ENCODE measurements at places on chromosomes 11 and 22. TPM values are rescaled to one million over a fixed set of nuclear protein-coding genes. Genes with fewer than 3 reads are reported as not detected.

Gene BATF2
- polyA plus RNA-seq = 2.6 TPM

Gene POU2AF2
- 0.89 TPM for polyA plus RNA-seq

Gene KRTAP5-11
- polyA plus RNA-seq = not detected

Gene SLC43A1
- polyA plus RNA-seq = 23.4 TPM

Gene CHCHD10
- 68.1 TPM for polyA plus RNA-seq

Gene CYTH4
- polyA plus RNA-seq = 0.24 TPM

Gene C1QTNF4
- 0.50 TPM for polyA plus RNA-seq

Gene SERHL2
- polyA plus RNA-seq = 3.3 TPM

Gene OR5B21
- not detected for polyA plus RNA-seq

Gene C1QTNF5
- polyA plus RNA-seq = 23.6 TPM

Gene MUC5AC
- polyA plus RNA-seq = 0.02 TPM

Gene MYOD1
- not detected for polyA plus RNA-seq

Gene OR2AG1
- not detected for polyA plus RNA-seq

Gene DDTL
- polyA plus RNA-seq = 4.7 TPM

- peak; percentile 68 for DNase-seq
Measured at GRCh38 chr11:45102361-45102809, 44.1 kb upstream of the PRDM11 start.

- DNase-seq = no peak
Measured at GRCh38 chr11:70067036-70067435, 11.1 kb upstream of the ANO1 start.

- DNase-seq = peak; percentile 48
Measured at GRCh38 chr22:19855504-19856409, 1.1 kb upstream of the GNB1L start.

GRCh38 chr11:121556937-121557336 lies 104.2 kb upstream of the SORL1-AS1 start:
- DNase-seq = no peak

- DNase-seq = no peak
Measured at GRCh38 chr11:22555881-22556280, 69.7 kb downstream of the FANCF start.

- DNase-seq = no peak
Measured at GRCh38 chr11:1196516-1197391, 26.1 kb upstream of the MUC5B start.

- no peak for DNase-seq
Measured at GRCh38 chr11:39144351-39145130, 2314.9 kb downstream of the LRRC4C start.

- DNase-seq = no peak
Measured at GRCh38 chr22:27998511-27999410, 79.7 kb upstream of the PITPNB start.

DNA sequence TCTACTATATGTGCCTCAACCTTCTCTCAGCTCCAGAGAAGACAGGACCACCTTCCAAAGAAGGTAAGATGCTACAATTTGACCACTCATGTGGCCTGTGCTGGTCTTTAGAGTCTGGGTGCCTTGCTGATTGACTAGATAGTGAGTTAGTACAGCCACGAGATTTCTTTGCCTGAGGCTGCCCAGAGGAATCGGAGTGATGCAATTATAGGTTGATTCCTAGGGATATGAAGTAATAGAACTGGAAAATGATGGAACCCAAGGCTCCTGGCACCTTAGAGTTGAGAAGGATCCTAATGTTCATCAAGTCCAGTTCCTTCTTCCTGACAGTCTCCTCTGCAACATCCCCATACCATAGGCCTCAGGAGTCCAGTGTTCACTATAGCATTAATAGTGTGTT lies 46.5 kb upstream of the CCDC134 start:
- no peak for DNase-seq

DNA sequence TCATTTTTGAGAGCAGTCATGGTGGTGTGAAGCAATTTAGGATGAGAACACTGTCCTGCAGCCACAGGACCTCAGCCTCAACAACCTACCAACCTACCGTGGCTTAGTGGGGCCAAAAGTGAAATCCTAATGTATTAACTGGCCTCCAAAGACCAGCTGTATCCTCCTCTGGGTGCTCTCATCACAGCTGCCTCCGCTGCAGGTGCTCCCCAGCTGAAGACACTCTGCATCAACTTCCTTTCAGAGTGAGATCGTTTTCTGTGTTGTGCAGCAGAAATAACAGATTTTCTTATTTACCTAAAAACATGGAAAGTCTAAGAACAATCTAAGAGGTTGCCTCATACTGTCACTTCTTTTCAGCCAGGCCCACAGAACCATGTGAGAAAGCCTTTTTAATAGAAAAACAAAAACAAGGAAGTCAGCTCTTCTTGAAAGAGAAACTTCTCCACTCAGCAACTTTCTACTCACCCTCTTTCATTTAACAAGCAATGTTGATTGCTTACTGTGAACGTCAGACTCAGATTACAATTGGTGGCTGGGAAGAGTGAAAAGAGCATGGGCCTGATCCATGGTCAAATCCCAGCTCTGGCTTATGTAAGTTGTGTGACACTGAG lies 136.1 kb downstream of the TENM4 start:
- DNase-seq = no peak

DNA sequence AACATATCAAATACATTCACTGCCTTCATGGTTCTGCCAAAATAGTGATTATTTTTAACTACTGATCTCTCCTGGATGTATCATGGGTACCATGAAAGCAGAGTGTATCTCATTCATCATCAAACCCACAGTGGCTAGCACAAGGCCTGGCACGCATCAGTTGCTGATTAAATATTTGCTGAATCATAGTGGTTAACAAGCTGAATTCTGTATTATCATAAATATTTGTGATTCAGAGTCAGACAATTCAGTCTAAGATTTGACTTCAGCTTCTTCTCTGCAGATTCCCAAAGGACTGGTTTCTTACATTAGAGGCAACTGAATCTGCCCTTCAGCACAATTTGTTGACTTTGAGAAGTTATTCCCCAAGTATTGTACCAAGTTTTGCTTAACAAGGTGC lies 715.8 kb upstream of the LRRC4C start:
- DNase-seq = no peak

DNA sequence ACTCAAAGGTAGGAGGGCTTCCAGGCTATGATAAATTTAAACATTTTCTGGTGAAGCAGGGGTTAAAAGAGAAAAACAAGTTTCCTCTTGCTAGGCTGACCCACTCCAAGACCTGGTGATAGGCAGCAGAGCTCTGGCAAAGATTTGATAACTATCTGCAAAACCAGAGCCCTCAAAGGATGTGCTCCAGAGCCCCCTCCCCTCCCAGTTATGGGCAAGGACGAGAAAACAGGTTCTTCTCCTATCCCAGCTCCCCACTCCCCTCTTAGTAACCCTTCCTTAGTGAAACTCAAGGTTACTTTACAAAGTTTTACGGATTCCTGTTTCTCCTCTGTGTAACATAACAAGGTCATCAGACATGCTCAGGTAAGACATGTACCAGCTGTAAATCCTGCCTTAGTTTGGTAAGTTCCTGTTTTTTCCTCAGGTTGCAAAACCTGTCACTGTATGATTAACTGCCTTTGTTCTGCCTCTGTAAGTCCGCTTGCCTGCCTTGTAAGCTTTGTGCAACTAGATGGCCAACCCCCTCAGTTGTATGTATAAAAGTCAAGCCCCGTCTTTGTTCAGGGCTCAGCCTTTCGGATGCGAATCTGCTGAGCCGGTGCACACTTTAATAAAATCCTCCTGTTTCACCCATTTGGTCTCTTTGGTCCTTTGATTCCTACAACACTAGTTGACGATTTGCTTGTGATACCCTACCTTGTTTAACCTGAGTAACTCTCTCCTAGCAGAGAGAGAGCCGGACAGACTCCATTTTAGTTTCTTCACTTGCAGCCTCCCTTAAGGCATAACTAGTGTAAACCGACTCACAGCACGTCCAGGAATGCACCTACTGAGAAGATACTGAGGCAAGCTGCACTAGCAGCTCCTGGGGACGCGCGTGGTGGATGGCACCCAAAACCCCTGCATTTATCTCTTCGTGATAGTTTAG lies 13.9 kb downstream of the APOBEC3H start:
- peak; percentile 60 for DNase-seq

DNA sequence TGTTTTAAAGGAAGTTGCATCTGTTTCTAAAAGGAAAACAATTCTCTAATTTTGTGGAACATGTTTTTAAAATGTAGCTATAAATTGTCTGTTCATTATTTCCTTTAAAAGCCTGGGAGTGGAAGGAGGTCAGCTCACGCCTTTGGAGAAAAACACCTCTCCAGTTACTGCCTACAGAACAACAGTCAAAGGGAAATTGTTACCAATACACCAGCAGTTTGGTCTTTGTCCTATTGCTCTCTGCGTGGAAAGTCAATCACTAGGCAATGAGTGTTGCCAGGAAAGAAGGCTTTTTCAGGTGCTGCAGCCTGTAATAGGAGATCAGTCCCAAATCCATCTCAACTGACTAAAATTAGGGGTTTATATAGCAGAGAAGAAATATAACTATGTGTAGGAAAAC lies 22.2 kb downstream of the SVIP start:
- DNase-seq = no peak

DNA sequence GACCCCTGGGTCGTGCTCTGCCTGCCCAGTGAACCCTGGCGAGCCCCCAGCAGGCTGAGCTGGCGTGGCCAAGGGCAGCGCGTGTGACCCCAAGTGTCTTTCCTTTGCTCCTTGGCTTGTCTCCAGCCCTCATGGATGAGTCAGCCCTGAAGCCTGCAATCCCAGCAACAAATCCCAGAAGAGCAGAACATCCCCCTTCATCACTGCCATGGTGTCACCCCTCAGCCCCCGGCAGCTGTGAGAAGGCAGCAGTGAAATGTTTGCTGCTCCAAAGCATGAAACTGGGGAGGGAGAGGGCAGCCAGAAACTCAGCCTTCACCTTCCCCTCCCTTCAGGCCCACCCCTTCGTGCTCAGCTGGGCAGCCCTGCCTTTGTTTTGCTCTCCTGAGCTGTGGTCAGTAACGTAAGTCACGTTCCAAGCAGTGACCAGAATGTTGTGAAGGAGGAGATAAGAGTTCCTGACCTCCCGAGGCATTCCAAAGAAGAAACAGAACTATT lies 29.8 kb downstream of the ADAMTS15 start:
- DNase-seq = peak; percentile 73

DNA sequence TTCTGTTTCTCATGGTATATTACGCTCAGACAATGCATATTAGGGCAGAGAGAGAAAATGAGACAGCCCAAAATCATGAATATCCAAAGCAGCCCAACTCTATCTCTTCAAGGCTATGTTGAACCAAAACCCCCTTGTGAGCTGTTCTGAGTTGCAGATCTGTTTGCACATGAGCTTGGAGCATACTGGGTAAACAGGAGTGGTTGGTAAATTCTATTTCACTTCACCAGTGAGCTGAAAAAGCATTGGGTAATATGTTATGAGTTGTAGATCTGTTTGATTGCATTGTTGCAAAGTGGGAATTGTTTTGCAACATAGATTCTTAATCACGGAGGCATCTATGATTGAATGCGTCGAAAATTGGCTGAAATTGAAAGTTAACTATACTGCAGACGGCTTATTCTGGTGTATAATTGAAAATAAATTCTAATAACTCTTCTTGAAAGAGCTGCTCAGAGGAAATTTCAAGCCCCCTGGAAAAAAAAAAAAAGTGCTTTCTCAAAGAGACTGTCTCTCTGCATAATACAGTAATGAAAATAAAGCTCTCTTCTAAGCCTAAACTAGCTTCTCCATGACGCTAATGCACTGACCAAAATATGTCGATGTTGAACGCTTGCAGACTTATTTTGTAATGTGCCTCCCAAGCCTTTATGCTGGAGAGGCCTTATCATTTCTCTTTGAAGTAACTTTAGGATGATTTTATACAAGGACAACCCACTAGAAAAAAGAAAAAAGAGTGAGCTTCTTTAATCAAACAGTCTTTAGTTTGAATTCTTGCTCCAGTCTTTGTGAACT lies 263.7 kb downstream of the NTM start:
- DNase-seq = no peak

DNA sequence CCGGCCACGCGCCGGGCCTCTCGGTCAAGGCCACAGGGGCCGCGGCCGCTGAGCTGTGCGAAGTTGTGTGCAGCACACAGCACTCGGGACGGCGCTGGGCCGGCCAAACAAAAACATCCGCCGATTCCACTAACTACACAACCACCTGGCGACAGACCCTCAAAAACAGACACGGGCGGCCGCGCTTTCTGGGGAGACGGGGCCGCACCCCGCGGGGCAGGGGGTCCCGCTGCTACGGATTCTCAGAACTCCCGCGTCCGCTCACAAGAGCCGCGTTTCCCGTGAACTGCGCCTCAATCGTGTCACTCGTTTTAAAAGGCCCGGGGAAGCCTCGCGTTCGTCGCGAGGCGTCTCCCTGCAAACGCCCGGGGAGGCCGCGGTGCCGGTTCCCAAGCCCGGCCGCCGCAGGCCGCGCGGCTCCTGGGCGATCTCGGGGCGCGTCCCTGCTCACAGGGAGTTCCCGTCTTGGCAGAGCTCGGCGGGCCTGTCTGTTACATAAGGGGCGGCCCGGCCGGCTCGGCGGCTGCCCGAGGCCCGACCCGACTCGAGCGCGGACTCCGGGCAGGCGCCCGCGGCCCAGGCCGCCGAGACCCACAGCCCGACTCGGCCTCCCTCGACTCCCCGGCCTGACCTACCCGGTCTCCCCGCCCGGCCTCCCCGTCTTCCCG lies 936 bp downstream of the BRD1 start:
- DNase-seq = peak; percentile 68

DNA sequence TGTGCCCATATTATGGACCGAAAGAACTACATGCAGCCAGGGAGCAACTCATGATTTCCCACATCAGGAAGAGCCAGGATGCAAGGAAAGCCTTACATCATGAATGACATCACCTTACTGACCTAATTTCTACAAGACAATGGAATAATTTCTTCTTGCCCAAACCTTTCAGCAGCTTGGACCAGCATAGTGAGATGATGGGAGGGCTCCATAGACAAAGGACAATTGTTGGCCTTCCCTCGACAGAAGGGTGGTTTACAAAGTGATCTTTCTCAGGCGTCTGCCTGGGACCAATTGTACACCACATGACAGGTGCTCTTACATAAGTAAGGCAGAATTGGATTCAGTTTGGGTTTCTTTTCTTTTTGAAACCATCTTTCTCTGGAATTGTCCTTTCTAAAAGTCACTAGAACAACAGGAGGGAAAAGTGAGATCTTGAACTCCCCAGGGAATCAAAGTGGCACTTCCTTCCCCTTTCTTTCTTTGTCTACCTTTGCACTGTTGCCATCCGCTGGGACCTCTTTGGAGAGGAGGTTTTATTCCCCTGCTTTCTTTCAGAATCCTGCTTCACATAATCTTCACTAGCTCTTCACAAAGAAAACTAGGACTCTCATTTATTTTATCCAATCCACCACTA lies 51.7 kb upstream of the PAK1 start:
- no peak for DNase-seq

Data from hepatocyte (in vitro differentiated cells).